Hepatocyte (in vitro differentiated cells): ENCODE measurements at places on chromosomes 6 and 20. TPM values are rescaled to one million over a fixed set of nuclear protein-coding genes. Genes with fewer than 3 reads are reported as not detected.

The ADTRP gene
- total RNA-seq: 9.8 and 10.0 TPM in 2 replicates

The CDH26 gene
- 0.88 and 2.2 TPM in 2 replicates for total RNA-seq

The XKR7 gene
- 0.12 and 0.37 TPM in 2 replicates for total RNA-seq

The EZR gene
- total RNA-seq: 395 and 399 TPM in 2 replicates

The HEBP2 gene
- 12.2 and 21.6 TPM in 2 replicates for total RNA-seq

The OR12D3 gene
- total RNA-seq: not detected in 2 replicates

The C20orf144 gene
- total RNA-seq: 0.30 TPM in 1 of 2 replicates, not detected in the other

The SSTR4 gene
- total RNA-seq: 0.24 and 0.53 TPM in 2 replicates
